ENCODE measurements at places on chromosomes 11 and 22.
A peak's percentile ranks its signal among the peaks of the same experiment; 100 is the strongest.

DNA sequence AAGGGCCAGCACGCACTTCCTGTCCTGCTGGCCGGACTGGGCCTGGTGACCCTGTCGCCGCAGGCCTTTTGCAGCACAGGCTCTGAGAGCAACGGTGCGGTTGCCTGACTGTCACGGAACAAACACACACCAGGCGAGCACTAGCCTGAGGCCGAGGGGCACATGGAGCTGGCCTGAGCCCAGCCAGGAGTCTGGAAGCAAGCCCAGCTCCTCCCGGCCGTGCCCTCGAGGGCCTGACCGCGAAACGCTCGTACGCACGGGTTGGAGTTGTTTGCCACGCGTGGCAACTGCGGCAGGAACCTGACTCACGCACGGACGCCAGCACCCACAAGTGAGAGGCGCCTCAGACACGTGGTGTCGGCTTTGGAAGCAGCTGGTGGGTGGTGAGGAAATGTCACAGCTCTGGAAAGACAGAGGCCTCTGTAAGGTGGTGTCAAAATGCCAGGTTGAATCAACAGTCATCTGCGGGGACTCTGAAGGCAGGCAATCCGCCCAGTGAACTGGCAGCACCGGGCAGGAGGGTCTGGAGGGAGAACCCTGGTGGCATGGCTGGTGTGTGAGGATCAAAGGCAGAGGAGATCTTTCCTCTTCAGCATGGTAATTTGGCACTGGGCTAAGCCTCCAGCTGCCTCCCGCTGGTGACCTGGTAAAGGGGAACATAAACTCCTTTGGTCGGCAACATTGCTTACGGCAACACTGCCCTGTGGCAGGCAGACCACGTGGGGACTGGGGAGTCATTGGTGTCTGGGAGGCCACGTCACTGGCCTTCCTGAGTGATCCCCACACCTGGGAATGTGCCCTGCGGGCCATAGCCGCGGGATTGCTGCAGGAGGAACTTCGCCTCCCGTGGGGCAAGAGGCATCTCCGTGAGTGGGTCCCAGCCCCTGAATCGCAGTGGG, 15.3 kb upstream of the IL17REL start:
- peak; percentile 49 for DNase-seq

GRCh38 chr22:43094551-43094950, 5.4 kb upstream of the TTLL1 start:
- DNase-seq: no peak

DNA sequence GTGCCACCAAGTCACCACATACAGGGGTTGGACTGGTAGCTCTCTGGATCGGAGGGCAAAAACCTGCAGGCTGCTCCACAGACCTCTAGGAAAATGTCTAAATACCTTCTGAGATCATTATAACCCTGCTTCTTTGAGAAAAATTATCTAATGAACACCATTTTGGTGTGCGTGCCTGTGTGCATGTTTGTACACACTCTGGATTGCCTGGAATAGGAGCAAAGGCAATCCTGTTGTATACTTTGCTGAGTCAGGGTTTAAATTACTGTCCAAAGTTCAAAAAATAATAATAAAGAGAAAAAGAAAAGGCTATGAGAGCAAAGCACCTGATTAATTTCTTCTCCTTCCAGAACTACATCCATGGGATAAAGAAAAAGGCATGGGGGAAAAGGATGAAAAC, 11.0 kb downstream of the JAML start:
- no peak for DNase-seq

GRCh38 chr11:69862331-69862771, 43.1 kb upstream of the FGF3 start:
- DNase-seq: no peak

- no peak for DNase-seq
Observed at GRCh38 chr22:46914916-46915894, 152.8 kb downstream of the TBC1D22A start.

DNA sequence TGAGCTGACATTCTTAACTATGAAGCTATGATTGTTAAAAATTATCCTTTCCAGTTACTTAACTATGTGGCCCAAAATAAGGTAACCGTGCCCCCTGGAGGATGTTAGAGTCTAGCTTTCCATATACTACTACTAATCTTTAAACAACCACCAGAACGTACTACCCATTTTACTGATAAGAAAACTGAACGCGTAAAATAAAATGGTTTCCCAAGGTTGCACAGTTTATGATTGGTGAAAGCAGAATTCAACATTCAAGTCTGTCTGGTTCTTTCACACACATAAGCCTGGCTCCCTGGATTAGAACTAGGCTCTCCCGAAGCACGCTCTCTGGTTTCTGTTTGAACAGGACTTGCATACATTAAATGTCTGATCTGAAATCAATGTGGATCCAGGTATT, 437.8 kb upstream of the CCDC90B start:
- peak; percentile 20 for DNase-seq

DNA sequence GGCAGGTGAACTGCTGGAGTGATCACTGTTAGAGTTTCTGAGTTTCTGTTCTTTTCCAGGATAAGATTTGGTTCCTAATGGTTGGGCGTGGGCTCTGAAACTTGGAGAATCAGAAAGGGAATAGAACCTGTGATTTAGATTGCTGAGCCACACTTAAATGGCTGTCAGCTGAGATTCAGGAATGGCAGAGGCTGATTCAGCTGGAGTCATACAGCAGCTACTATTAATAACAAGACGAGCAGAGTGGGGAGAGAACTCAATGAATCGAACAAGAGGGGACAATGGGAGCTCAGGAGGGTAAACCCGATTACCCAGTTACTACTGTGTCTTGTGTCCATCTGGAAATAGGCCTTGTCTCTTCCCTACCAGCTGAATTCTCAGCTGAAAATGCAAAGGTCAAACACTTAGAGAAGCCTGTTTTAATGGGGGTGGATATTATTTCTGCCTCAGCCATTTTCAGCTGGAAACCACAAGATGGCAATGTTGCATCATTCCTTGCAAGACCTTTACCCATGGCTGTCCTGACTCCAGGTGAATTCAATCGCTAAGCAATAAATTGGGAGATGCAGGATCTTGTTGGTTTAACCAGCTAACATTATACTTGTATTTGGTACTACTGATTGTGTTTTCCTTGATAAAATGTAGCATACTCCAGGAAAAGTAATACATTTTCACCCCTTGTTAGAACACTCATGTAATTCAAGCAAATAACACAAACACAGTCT, 104.5 kb upstream of the RAG2 start:
- peak; percentile 72 for DNase-seq

DNA sequence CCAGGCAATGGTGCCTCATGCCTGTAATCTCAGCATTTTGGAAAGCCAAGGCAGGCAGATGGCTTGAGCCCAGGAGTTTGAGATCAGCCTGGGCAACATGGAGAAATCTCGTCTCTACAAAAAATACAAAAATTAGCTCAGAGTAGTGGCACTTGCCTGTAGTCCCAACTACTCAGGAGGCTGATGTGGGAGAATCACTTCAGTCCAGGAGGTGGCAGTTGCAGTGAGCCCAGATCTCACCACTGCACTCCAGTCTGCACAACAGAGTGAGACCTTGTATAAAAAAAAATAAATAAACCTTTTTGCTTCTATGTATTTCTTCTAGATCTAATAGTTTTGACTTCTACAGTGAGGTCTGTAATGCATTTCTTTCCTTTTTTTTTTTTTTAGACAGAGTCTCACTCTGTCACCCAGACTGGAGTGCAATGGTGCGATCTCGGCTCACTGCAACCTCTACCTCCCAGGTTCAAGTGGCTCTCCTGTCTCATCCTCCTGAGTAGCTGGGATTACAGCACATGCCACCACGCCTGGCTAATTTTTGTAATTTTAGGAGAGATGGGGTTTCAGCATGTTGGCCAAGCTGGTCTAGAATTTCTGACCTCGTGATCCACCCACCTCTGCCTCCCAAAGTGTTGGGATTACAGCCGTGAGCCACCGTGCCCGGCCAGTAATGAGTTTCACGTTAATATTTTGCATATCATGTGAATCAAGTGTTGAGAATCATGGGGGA, 18.1 kb upstream of the RDX start:
- no peak for DNase-seq

GRCh38 chr22:31332886-31333285, 13.3 kb downstream of the PATZ1 start:
- no peak for DNase-seq

- no peak for DNase-seq
Observed at GRCh38 chr11:2693271-2694261, 6.2 kb downstream of the KCNQ1OT1 start.

- no peak for DNase-seq
Observed at GRCh38 chr22:35148866-35149548, 83.0 kb downstream of the ISX start.

GRCh38 chr11:66188580-66188979, 79.9 kb upstream of the RAB1B start:
- peak; percentile 38 for DNase-seq

DNA sequence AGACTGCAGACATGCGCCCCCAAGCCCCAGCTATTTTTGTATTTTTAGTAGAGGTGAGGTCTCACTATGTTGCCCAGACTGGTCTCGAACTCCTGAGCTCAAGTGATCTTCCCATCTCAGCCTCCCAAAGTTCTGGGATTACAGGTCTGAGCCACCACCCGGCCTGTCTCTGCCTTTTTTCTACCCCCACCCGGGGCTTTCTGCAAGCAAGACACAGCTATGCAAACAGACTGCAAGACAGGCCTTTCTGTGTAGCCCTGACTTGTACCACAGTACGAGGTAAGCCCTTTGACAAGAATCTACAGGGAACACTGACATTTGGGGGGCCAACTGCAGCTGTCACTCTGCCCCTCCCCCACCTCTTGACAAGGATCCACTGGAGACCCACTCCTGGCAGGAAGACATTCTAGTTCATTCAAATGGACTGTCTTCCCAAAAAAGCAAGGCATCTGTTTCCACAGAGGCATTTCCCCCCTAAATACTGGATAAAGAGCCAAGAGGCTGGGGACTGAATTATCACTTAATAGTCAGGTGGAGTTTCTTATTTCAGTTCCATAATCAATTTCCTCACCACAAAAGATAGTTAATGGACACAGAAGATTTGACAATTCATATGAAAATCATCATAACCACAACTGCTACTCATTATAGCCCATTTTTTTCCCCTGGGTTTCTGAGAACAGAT, 118.2 kb downstream of the ABTB2 start:
- DNase-seq: no peak

DNA sequence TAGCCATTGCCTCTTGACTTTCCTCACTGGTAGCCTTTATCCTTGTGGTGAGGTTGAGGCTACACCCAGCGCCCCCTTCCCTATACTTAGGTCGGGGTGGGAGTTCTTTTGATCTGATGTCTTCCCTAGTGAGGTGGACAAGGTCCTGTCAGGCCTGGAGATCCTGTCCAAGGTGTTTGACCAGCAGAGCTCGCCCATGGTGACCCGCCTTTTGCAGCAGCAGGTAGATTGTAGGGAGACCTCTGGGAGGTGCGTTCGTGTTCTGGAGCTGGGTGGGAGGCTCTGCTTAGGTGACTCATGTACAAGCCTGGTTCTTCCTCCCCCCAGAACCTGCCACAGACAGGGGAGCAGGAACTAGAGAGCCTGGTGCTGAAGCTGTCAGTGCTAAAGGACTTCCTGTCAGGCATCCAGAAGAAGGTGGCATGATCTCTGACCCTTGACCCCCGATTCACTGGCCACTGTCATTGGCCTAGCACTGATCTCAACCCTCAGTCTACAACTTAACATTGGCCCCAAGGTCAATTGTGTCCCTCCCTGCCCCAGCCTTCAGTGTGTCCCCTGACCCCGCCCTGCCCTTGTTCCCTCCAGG, 4.9 kb downstream of the INPPL1 start:
- no peak for DNase-seq

- DNase-seq: no peak
Observed at GRCh38 chr11:6323291-6323905, 3.1 kb upstream of the CAVIN3 start.

DNA sequence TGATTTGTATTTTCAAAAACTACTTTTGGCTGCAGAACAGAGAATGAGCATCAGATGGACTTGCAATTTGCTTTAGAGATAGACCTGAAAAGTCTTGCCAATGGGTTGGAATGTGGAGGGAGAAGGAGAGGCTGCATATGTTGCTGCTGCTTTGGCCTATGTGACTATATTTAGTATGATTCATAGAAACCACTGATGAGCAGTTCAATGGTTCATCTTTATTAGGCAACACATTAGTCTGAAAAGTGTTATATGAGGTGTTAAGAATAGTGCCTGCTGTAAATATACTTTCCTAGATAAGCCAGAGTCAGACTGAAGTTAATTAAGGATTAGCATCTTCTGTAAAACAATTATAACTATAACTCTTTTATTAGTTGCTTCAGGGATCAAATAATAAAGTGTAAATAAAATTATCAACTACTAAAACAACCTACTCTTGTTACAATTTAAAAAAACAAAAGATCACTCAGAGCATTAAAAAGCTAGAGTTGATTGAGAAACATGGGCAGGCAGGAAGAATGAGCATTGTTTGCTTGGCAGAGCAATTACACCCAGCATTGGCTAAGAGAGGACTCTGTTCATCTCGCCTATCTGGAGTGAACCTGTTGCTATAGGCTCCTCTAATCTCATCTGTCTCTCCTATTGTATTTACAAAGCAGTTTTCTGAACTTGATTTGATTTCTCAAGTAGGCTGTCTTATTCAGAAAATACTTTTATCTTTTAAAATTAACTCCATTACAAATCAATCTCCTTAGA, 36.3 kb downstream of the HORMAD2 start:
- peak; percentile 61 for DNase-seq

GRCh38 chr11:123227763-123228495, 32.9 kb upstream of the CLMP start:
- peak; percentile 58 for DNase-seq

- no peak for DNase-seq
Observed at GRCh38 chr11:35610631-35611030, 7.6 kb upstream of the FJX1 start.

DNA sequence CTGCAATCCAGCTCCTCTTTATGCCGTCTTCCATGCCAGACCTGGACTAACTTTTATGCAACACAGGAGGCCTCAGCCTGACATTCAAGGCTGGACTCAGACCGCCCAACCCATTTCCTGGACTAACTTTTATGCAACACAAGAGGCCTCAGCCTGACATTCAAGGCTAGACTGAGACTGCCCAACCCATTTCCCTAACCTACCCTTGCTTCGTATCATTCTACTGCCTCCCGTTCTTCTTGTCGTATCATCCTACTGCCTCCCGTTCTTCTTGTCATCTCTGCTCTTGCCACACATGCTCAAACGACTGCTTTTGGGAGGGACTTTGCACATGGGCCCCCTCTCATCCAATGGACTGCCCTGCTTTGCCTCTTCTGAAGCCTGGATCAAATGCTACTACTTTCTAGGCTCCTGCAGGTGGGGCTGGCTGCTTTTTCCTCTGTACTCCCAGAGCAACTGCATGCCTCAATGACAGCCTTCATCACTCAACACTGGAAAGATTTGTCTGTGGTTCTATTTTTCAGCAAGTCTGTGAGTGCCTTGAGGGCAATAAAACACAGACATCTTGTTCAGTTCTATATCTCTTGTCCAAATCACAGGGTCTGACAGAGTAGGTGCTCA, 7.8 kb downstream of the TBC1D10A start:
- DNase-seq: no peak

GRCh38 chr11:36627471-36627870, 29.4 kb upstream of the RAG2 start:
- no peak for DNase-seq

GRCh38 chr11:46296528-46297448, 19.3 kb downstream of the CREB3L1 start:
- no peak for DNase-seq
